ENCODE measurements at places on chromosomes 12 and 14.
A peak's percentile ranks its signal among the peaks of the same experiment; 100 is the strongest.

- no peak for DNase-seq
These were observed 6.0 kb downstream of the CCDC85C start for GRCh38 chr14:99597911-99598600.

GRCh38 chr12:48000878-48001504, 3.3 kb downstream of the COL2A1 start:
- peak; percentile 79 for DNase-seq

DNA sequence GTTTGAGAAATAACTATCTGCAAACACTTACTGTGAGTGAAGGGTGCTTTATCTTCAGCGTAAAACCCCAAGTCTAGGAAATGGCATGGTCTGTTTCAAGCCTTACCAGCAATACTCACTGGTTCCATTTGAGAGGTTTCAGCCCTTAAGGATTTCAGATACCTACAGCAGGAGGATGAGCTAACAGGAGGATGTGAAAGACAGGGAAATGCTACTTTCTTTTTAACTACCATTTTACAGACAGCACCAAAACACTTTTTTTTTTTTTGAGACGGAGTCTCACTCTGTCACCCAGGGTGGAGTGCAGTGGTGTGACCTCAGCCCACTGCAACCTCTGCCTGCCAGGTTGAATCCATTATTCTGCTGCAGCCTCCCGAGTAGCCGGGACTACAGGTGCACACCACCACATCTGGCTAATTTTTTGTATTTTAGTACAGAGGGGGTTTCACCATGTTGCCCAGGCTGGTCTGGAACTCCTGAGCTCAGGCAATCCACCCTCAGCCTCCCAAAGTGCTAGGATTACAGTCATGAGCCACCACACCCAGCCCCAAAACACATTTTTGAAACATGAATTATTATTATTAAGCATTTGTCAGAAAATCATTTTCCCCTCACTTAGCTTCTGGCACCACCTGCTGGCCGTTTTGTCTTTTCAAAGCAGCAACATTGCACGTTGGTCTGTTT, 4.6 kb downstream of the MTRFR start:
- peak; percentile 58 for DNase-seq

- DNase-seq, result no peak
These were observed 86.3 kb downstream of the EML5 start for GRCh38 chr14:88706425-88706824.

DNA sequence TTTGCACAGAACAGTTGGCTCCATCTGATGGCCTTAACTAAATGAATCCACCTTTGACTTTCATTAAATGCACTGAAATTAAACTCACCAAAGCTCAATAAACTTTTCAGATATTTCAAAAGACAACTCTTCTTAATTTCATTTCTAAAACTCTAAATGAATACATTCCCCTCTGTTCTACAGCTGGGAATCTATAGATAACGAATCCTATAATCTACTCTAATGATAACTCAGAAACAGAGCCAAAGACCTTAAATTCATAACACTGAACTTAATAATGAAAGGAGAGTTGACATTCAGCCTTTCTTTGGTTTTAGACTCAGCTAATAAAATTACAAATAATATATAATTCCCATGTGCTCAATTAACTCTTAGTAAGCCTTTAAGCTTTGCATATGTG, 150.5 kb downstream of the KCNH5 start:
- no peak for DNase-seq

DNA sequence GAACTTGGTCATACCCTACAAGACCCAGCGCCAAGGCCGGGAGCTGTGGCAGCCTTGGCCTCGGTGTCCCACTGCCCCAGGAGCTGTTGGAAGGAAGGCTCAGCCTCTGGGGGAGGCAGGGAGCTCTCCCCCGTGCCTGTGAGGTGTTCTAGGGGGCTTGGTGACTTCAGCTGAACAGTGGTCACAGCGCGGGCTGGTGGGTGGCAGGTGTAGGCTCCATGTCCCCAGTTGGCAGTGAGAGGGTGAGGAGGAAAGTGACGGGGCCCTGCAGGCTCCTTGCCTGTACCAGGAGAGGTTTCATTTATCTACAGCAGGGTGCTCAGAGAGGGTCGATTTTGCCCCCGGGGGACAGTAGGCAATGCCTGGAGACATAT, 47.5 kb downstream of the DLK1 start:
- DNase-seq, result no peak

- DNase-seq, result no peak
These were observed 16.2 kb upstream of the NOP2 start for GRCh38 chr12:6584293-6584692.

DNA sequence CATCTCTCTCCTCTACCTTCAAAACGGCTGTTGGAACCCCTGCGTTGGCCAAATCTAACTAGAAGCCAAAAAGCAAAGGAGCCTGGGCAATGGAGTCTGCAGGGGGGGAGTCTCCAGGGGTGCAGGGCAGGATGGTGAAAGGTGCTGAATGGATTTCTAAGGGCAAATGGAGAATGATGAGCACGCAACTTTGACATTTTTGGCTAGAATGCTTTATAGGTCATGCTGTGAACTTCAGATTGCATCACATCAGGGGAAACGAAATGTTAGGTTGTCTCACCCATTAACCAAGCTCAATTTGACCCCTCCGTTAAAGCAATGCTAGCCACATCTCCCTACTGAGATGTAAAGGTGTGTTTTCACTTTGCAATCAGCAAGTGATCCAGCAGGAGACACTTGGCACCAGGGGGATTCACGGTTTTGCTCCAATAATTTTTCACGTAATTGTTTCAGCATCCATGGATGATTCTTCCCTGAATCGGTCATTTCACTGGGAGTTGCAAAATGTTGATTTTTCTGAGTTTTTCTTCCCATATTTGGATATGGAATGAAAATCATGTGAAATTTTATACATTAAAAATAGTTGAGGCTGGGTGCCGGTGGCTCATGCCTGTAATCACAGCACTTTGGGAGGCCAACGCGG, 78.0 kb upstream of the MDM1 start:
- DNase-seq, result no peak

DNA sequence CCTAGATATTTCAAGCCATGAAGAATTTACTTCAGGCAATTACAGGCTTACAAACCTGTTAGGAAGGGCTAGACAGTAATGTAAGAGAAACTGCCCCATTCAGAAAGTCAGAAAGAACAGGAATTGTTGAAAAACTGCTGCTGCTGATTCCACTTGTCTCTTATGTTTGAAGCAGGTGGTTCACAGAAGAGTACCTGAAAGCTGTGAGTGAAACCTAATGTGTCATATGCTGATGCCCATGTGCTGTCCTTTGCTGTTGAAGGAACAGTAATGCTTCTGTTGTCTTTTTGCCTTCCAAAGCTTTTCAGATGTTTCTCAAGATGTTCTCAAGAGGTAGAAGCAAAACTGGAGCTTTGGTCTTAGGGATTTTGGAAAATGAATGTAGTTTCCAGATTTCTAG, 39.0 kb downstream of the MNAT1 start:
- no peak for DNase-seq

DNA sequence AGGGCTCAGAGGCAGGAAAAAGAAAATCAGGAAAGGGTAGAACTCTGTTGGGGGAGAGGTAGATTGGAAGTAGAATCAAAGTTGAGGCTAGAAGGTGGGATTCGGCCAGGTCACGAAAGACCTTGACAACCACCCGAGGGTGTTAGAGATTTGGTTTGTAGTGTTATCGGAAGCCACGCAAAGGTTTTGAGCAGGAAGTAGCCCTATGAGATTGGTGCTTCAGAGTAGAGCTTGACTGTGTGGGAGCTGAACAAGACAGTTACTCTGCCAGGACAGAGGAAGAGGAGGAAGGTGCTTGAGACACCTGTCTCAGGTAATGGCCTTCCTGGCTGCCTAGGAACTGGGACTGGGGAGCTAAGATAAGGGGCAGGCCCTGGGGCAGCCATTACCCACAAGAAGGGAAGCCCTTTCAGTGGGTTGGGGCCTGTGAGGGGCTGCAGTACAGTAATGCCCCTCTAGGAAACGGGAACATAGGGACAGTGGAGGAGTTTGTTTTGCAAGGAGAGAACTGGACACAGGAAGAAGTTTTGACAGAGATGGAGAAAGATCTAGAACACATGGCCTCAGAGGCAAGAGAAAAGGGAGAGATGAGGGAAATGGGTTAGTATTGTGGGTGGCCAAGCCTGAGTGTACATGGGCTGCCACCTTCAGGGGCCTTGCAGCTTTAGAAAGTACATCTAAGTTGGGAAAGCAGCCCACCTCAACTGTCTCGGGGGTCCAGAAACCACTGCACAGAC, 73.5 kb downstream of the RIN3 start:
- no peak for DNase-seq

- DNase-seq, result no peak
These were observed 16.4 kb downstream of the KRT18 start for GRCh38 chr12:52965337-52965731.

GRCh38 chr14:29227631-29228030, 461.0 kb downstream of the FOXG1 start:
- peak; percentile 15 for DNase-seq

All from AG08395 (cell line).